Activated naive CD8-positive, alpha-beta T cell treated with anti-CD3 and anti-CD28 coated beads, Interleukin-2, amount 10 ng/mL, durations not matched to agents 7 days and 5 days (primary cell): ENCODE measurements at places on chromosomes 1 and 21. TPM values are rescaled to one million over a fixed set of nuclear protein-coding genes. Genes with fewer than 3 reads are reported as not detected.
A peak's percentile ranks its signal among the peaks of the same experiment; 100 is the strongest.

Gene AIM2
- 4.4 TPM for total RNA-seq

- H3K36me3 ChIP-seq = no peaks in the 10 kb centered on the region
- H3K27me3 ChIP-seq = peaks cover 4% of the 10 kb centered on the region
- H3K4me1 ChIP-seq = no peaks in the 10 kb centered on the region
Measured at GRCh38 chr1:96544831-96545221, 176.8 kb upstream of the PTBP2 start.

GRCh38 chr1:236063919-236064673, 794 bp downstream of the NID1 start:
- peaks cover 18% of the 10 kb centered on the region for H3K4me1 ChIP-seq
- no peak overlapping the region for H3K27ac ChIP-seq
- H3K27me3 ChIP-seq = peaks cover 56% of the 10 kb centered on the region
- peaks cover 2% of the 10 kb centered on the region for H3K36me3 ChIP-seq

GRCh38 chr1:33168556-33169289, 13.1 kb downstream of the TRIM62 start:
- no peak overlapping the region for H3K27ac ChIP-seq
- no peak for DNase-seq
- H3K4me3 ChIP-seq = no peak overlapping the region
- H3K36me3 ChIP-seq = peaks cover 12% of the 10 kb centered on the region
- no peaks in the 10 kb centered on the region for H3K27me3 ChIP-seq
- peaks cover 5% of the 10 kb centered on the region for H3K4me1 ChIP-seq

- no peak for DNase-seq
- H3K4me1 ChIP-seq = peaks cover 53% of the 10 kb centered on the region
- H3K27ac ChIP-seq = peak overlapping the region; percentile 17
- H3K4me3 ChIP-seq = no peak overlapping the region
- H3K36me3 ChIP-seq = peaks cover 57% of the 10 kb centered on the region
Measured at GRCh38 chr1:89701746-89702241, 68.9 kb downstream of the LRRC8C start.

DNA sequence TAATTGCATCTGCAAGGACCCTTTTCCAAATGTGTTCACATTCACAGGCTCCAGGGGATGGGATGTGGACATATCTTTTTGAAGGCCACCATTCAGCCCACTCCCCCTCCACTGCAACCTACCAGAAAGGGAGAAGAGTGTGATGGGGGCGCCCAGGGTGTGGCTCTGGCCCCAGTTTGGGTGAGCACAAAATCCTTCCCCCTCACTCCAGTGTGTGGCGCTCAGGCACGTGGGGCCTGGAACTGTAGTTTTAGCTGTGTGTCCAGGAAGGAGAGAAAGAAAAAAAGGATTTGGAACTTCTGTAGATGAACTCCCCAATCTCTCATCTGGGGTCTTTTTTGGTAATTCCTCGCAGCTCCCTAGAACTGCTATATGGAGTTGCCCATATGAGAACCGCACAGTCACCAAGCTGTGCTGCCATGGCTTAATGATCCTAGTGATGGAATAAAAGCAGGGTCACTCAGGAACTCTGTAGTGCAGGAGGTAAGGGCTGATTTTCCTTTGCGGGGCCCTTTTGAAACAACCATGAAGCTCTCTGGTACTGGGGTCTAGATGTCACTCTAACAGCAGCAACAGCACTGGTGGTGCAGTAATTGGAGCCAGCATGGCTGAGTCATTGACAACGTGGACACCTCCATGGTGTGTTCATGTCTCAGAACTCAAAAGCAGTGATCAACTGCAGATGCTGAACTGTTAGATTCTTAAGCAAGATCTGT, 17.0 kb downstream of the AGT start:
- no peak overlapping the region for H3K4me3 ChIP-seq
- DNase-seq = no peak
- H3K36me3 ChIP-seq = peaks cover 9% of the 10 kb centered on the region
- H3K27ac ChIP-seq = no peak overlapping the region
- H3K27me3 ChIP-seq = no peaks in the 10 kb centered on the region

Gene RGS18
- total RNA-seq = 0.28 TPM

DNA sequence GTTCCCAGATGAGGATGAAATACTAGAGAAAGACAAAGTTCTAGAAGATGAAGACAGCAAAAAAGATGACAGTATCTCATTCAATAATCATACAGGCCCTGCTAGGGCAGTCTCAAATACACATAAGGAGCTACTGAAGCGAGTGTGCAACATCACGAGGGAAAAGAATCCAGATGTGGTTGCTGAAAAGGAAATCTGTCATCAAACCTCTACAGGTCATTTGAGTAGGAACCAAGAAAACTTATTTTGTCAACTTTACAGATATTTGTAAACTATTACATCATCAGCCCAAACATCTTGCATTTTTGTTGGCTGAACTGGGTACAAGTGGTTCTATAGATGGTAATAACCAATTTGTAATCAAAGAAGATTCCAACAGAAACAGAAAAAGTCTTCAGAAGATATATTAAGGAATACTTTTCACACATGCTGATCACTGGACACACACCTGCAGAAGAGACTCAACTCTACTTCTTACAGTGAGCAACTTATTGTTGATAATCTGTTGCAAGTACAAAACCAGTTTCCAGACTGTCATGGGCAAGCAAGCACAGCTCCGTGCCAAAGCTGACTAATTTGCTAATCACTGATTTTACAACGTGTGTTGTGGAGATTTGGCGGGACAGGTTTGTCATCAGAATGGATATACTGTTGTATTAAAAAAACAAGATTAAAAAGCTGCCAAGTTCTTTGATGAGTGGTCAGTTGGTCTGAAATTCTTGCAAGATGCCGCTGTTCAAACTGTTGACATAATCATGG, 42.1 kb downstream of the TRIM33 start:
- peak overlapping the region; percentile 53 for H3K27ac ChIP-seq
- H3K27me3 ChIP-seq = no peaks in the 10 kb centered on the region
- H3K4me1 ChIP-seq = peaks cover 36% of the 10 kb centered on the region
- peaks cover 20% of the 10 kb centered on the region for H3K36me3 ChIP-seq

DNA sequence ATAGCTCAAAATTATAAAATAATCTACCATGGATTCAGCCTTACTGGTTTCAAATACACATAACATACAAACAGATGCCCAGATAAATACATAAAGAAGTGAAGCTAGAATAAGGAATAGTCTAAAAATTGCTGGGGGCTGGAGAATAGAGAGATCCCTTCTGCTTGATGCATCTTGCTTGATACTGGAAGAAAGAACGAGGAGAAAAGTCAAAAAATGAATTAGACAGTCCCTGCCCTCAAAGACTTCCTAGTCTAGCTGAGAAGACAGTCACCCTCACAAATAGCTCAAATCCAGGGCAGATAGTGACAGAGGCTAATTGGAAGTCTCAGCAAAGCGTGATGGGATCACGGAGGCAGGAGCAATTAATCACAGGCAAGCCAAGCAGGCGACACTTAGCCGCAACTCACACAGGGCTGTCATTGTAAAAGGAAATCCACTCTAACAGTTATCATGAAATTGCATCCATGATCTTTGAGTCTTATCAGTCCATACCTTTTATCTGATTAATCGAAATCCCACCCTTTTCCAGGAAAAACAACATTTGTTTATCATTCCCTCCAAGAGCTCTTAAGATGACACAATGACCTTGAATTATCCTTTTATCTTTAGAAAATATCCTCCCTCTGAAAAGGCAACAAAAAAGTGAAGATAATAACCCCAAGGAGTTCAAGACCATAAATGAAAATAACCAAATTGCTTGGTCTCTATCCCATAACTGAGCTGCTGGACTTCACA, 59.7 kb upstream of the TIAM1 start:
- peaks cover 9% of the 10 kb centered on the region for H3K36me3 ChIP-seq
- no peak overlapping the region for H3K27ac ChIP-seq
- H3K4me1 ChIP-seq = peaks cover 14% of the 10 kb centered on the region
- peaks cover 3% of the 10 kb centered on the region for H3K27me3 ChIP-seq

GRCh38 chr1:173549813-173550212, 53.1 kb downstream of the SLC9C2 start:
- no peak overlapping the region for H3K4me3 ChIP-seq
- H3K4me1 ChIP-seq = peaks cover 43% of the 10 kb centered on the region
- H3K27me3 ChIP-seq = peaks cover 2% of the 10 kb centered on the region
- H3K36me3 ChIP-seq = no peaks in the 10 kb centered on the region

DNA sequence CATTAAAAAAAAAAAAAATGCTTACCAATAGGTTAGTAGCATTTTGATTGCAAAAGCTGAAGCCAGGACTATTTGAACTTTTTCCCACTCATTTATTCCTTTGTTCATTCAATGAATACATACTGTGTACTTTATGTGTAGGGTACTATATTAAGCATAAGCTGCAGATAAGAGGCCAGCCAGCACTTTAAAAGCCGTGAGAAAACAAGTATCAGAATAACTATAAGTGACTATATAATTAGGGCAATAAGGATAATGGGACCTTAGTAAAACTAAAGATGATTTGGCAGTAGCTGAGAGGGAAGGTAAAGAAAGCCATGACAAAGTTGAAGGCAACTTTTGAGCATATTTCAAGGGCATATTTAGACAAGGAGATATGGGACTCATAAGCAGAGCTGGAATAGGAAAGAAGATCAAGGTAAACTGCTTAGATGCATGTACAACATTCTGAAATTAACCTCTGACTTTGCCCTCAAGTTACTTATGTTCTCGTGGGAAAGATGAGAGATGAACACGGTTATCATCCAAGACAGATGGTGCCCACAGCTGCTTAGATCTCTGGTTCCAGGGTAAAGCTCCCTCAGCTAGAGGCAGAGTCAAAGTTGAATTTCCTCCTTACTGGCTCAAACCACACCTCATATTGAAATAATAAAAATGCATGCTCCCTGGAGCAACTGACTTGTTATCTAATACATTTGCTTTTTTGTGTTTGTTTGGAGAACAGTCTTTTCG, 44.0 kb upstream of the FMO2 start:
- H3K4me3 ChIP-seq = no peak overlapping the region
- no peak for DNase-seq
- H3K27ac ChIP-seq = no peak overlapping the region
- peaks cover 3% of the 10 kb centered on the region for H3K27me3 ChIP-seq
- H3K36me3 ChIP-seq = no peaks in the 10 kb centered on the region
